ENCODE measurements at places on chromosomes 7 and 10.

DNA sequence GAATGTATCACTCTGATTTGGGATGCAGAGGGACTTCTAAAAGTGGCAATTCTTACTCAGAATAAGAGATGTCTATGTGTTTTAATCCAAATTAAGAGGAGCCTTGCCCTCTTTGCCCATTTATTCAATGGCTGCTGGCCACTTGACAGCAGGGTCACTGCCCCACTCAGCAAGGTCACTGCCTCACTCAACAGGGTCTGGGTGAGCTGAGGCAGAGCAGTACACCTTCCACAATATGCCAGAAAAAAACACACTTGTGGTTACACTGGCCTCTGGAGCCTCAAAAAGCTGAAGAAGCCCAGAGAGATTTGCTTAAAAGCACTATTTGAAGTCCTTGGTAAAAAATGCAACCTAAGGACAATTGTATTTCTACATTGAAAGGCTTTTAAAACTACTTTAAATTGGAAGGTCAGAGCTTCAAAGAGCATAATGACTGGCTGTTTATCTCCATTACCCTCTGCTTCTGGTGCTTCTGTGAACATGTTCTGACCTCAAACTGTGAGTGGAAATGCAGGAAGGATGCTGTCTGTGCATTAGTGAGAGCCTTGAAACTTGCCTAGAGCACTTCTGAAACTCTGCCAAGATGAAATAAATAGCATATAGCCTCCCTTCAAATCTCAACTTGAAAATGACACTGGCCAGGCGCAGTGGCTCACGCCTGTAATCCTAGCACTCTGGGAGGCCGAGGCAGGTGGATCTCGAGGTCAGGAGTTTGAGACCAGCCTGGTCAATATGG is 35.1 kb upstream of the WIPF3 start:
- no peak for DNase-seq

GRCh38 chr10:124670849-124671248 is 73.3 kb downstream of the FAM53B start:
- no peak for DNase-seq

- DNase-seq: no peak
Measured at GRCh38 chr7:44158873-44159631, 17.9 kb upstream of the MYL7 start.

GRCh38 chr7:628826-629225 is 97.7 kb upstream of the DNAAF5 start:
- no peak for DNase-seq

GRCh38 chr7:134732728-134733127 is 46.7 kb upstream of the CALD1 start:
- no peak for DNase-seq

- DNase-seq: no peak
Measured at GRCh38 chr10:93415693-93416092, 66.4 kb downstream of the MYOF start.

Data from NCI-H2081 treated with DMSO at 0.1 percent for 48 hours (cell line).